ENCODE measurements at places on chromosomes 13 and 19.

- no peak for DNase-seq
Measured at GRCh38 chr19:46564701-46565100, 36.4 kb upstream of the CALM3 start.

GRCh38 chr13:114112231-114112825 lies 20.1 kb downstream of the RASA3 start:
- no peak for DNase-seq

DNA sequence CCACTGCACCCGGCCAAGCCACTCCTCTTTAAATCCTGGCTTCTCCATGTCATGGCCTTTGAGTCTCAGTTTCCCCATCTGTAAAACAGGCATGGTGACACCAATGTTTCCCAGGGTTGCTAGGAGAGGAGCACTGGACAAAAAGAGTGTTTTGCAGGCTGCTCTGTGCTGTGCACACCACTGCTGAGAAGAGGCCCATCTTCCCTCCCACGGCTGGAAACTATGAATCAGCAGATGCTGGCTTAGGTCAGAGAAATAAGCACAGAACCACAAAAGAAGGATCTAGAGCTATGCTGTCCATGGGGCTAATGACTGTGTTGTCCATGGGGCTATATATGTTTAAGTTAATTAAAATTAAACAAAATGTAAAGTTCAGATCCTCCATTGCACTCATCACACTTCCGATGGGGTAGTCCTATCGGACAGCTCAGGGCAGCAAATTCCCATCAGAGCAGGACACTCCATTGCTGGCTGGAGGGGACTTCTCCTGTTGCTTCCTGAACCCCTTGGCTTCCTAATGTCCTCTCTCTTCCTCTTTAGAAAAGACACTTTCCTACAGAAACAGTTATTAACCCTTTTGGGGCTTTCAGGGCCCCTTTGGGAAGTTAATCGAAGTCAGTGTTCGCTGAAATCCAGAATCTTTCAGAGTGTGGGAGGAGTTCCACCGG lies 37.1 kb downstream of the TSHZ3 start:
- no peak for DNase-seq

- DNase-seq = no peak
Measured at GRCh38 chr19:11534948-11535347, 3.7 kb upstream of the CNN1 start.

- peak; percentile 14 for DNase-seq
Measured at GRCh38 chr19:52237771-52238400, 31.5 kb upstream of the ZNF766 start.

DNA sequence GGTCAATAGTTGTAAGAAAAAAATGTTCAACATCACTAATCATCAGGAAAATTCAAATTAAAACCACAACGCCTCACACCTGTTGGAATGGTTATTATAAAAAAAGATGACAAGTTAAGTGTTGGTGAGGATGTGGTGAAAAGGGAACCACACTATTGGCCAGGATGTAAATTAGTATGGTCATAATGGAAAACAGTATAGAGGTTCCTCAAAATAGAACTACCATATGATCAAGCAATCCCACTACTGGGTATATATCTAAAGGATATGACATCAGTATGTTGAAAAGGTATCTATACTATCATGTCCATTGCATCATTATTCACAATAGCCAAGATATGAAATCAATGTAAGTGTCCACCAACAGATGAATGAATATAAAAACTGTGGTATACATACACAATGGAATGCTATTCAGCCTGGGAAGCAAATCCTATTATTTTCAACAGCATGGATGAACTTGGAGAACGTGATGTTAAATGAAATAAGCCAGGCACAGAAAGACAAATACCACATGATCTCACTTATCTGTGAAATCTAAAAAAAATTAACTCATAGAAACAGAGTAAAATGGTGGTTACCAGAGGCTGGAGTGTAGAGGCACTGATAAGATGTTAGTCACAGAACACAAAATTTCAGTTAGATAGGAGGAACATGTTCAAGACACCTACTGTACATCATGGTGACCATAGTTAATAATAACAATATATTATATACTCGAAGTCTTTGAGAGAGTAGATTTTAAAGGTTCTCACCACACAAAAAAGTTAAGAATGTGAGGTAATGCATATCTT lies 56.6 kb downstream of the TBC1D4 start:
- DNase-seq = no peak

GRCh38 chr19:10105509-10106099 lies 558 bp upstream of the PPAN start:
- DNase-seq = no peak

DNA sequence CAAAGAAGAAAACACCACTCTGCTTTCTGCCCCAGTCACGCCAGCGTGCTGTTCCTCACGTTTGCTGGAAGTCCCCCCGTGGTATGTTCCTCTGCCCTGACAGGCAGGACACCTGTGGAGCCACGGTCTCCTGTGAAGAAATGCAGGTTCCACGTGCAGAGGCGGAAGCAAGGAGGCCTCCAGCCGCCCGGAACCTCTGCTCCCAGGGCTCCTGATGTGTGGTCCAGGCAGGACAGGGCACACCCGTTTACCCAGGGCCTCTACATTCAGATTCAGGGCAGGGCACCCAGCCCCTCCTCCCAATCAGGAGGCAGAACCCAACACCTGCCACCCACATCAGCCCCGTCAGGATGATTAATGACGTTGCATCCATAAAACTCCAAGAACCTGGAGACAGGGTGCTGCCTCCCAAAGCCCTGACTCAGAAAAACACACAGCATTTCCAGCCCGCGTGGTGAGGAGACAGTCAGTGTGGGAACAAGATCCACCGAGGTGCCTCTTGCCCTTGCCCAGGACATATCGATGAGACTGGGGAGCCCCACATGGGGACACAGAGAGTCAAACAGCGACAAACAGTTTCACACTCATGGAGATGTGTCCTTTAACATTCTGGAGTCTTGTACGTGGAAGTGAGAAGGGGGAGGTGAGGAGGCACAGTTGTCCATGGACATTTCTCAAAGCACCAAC lies 76.2 kb downstream of the COL4A1 start:
- DNase-seq = no peak

- no peak for DNase-seq
Measured at GRCh38 chr19:57263244-57263741, 17.0 kb upstream of the ZNF460 start.

DNA sequence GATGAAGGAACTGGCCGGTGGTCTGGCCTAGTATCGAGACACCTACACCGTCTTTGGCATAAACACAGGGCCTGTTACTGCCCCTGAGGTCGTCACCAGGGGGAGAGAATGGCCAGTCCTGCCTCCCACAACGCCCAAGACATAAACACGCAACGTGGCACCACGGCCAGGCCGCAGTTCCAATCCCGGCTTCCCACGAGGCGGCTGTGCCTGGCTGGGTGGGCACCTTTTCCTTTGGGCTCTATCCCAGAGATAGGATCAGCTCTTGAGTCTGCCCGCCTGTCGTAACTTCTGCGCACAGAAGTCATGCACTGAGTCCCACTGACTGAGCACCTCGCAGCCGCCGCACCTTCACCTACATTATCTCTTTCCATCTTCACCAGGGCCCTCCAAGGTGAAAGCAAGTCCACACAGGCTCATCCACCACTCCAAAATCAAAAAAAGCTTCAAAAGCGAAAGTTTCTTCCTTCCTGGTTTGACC lies 1.1 kb downstream of the MIER2 start:
- DNase-seq = no peak

- no peak for DNase-seq
Measured at GRCh38 chr19:54094426-54095000, 6.1 kb downstream of the OSCAR start.

- no peak for DNase-seq
Measured at GRCh38 chr13:108944760-108945159, 315.3 kb downstream of the MYO16 start.

- peak; percentile 4 for DNase-seq
Measured at GRCh38 chr19:37551129-37551993, 43.2 kb downstream of the ZNF571 start.

GRCh38 chr13:26838821-26839220 lies 78.2 kb upstream of the GPR12 start:
- no peak for DNase-seq

DNA sequence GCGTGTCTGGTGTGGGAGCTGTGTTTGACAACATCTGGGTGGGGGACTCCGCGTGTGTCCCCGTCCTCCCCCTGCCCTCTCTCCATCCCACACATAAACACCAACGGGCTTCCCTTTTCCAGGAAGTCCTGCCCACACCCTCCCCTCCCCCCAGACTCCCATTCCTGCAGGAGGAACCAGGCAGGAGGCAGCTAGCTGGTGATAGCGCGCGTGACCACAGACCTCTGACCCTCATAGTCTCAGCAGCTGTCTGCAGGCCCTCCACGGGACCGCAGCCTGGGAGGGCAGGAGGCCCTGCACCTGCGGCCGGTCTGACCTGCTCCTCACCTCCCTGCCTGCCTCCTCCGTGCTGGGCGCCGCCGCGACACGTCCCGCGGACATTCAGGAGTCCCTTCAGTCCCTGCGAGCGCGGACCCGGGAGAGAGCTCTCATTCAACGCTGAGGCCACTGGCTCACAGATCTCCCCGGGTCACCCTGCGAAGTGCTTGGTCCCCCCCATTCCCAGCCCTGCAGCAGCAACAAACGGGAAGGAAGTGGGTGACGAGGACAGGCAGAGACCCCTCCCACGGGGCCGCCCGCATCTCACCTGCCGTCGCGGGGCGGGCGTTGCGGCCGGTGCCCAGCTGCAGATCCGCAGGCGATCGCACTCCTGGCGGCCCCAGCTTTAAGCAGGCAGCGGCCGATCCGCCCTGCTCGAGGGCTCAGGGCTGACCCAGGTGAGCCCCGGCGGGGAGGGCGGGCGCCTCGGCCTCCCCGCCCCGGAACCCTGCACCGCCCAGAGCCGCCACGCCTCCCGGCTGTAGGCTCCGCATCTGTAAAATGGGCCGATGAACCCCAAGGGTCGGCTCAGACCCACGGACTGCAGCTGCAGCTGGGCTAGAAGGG lies 1.1 kb upstream of the ACP5 start:
- no peak for DNase-seq

DNA sequence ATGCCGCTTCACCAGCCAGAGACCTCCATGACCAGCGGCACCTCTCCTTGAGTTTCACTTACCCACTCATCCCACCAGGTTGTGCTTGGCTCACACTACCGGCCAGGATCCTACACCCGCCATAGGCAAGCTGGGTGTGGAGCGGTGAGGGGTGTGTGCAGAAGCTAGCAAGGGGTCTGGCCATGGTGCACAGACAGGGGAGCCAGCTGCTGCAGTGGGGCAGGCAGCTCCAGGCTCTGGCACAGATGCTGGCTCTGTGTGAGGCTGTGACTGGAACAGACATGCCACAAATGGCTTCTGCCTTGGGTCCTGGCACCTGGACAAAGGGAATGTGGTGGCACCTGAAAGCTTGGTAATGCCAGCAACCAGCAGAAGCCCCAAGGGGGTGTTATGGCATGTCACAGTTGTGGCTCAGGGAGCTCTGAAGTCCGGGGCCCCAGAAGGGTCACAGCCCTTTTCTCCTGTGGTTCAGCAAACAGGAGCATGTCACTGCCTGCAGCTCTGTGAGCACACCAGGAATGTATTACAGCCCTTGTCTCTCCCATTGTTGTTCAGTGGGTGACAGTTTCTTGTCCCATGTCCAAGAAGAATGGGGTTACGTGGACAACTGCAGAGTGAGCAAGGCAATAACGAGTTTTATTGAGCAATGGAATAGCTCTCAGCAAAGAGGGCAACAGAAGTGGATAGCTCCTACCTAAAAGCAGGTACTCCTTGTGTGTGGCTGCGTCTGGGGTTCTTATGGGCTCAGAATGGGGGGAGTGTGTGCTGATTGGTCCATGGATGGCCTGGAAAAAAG lies 2791.0 kb upstream of the PCDH20 start:
- no peak for DNase-seq

DNA sequence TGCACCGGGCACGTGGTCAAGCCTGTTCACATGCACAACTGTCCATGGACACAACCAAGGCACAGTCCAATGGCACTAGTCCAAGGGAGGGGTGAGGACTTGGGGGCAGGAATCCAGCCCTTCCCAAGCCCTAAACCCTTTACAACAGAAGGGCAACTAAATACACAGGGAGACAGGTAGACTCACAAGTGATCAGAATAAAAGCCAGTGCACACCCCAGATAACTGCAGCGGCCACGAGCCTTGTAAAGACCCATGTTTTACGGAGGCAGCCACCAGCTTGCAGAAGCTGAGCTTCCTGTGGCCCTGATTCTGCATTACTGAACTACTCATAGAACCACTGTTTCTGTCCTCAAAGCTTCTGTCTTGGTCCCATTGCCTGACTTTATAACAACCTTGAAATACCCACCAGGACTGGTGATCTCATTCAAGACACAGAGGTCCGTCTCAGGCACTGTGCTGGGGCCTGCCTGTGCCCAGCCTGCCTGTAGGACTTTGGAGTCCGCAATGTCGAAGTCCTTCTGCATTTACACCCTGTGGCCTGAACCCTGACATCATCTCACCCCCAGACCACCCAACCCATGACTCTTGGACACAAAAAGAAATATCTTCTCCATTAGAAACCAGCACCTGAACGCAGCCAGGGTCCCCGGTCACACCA lies 181.2 kb downstream of the COL4A1 start:
- no peak for DNase-seq

DNA sequence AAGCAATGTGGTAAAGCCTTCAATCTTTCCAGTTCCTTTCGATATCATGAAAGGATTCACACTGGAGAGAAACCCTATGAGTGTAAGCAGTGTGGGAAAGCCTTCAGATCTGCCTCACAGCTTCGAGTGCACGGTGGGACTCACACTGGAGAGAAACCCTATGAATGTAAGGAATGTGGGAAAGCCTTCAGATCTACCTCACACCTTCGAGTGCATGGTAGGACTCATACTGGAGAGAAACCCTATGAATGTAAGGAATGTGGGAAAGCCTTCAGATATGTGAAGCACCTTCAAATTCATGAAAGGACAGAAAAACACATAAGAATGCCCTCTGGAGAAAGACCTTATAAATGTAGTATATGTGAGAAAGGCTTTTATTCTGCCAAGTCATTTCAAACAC lies 15.6 kb upstream of the ZNF763 start:
- no peak for DNase-seq

DNA sequence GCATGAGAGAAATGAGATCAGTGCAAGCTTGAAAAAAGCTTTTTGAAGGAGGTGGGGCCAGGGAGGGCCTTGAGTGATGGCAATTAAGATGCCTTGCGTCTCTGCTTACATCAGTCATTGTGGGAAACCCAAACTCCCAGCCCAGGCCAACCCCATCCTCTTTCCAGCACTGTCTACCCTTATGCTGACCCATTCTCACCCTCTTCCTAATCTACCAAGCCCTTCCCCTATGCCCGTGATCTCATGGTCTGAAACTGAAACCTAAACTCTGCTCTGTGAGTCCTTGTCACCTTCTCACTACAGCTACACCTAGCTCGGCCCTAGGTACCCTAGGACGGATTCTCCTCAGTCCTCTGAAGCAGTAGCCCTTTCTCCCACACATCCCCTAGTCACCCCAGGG lies 36.0 kb upstream of the SERP2 start:
- no peak for DNase-seq

DNA sequence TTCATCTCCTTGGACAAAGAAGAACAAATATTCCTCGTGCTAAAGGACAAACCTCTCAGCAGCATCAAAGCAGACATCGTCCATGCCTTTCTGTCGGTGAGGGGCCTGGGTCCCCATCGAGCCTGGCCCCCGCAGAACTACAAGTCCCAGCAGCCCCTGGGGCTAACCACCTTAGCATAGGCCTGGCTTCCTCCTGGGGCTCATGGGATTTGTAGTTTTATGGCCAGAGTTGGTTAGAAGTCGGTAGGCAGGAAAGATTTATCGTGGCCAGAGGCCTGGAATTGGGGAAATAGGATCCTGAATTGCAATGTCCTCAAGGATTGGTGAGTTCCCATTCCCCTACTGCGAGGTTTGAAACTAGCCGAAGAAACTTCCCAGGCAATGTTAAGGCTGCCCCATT lies 19.6 kb downstream of the TMEM150B start:
- DNase-seq = no peak
